ENCODE measurements at places on chromosomes 7 and 10.

DNA sequence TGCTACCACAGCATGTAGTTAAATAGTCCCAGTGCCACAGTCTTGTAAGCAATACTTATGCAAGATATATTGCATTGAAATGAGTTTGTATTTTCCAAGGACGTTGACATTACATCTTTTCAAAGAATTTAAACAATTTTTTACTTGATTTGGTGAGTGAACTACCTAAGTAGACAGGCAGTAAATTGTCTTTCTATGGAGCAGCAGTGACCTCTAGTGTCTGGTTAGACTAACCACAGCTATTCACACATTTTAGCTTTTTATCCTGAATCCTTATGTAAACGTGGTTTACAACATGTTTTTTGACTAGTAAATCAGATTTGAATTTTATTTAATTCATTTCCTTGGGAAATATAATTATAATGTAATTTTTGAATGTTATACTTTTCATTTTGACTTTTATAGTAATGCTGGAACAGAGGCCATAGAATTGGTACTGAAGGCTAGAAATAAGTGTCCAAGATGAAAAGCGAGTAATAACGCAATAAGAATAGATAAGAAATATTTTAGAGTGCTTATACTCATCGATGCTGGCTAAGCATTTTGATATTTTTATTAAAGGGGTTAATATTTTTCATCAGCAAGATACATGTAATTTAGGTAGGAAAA, 5.6 kb downstream of the LRRTM3 start:
- DNase-seq = peak; percentile 40

DNA sequence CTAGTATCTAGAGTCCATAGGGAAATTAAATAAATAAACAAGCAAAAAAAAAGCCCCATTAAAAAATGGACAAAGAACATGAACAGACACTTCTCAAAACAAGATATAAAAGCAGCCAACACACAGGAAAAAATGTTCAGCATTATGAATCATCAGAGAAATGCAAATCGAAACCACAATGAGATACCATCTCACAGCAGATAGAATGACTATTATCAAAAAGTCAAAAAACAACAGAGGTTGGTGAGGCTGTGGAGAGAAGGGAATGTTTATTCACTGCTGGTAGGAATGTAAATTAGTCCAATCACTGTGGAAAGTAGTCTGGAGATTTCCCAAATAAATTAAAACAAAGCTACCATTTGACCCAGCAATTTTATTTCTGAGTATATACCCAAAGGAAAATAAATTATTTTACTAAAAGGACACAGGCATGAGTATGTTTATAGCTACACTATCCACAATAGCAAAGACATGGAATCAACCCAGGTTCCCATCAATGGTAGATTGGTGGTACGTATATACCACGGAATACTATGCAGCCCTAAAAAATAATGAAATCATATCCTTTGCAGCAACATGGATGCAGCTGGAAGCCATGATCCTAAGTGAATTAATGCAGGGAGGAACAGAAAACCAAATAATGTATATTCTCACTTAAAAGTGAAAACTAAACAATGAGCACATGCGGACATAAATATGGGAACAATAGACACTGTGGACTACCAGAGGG, 366.5 kb upstream of the SEMA3C start:
- DNase-seq = no peak

DNA sequence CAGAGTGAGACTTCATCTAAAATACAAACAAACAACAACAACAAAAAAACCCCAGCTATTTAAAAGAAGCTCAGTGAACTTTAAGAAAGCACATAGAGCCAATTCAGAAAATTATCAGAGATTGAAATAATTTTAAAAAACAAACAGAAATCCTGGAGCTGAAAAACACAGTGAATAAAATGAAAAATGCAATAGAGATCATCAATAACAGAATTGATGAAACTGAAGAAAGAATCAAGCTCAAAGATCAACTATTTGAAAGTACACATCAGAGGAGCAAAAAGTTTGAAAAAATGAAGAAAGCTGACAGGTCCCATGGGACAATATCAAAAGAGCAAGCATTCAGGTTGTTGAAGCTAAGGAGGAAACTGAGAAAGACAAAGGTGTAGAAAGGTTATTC, 12.2 kb upstream of the ZNF746 start:
- no peak for DNase-seq

DNA sequence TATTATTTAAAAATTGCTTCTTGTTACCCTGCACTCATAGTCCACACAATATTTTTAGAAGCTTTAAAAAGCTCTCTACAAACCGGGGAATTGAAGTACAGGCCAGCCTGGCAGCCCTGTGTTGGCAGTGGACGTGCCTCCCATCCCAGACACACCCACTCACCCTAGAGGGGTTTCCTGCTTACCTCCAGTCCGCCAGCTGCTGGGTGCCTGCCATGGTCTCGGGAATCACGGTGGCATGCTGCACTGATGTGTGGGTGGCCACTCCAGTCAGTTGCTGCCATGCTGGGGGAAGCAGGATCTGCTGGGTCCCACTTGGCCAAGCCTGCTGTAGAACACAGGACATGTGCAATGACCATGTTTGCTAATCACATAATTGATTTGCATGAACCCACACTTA, 80.4 kb downstream of the CLEC2L start:
- no peak for DNase-seq

DNA sequence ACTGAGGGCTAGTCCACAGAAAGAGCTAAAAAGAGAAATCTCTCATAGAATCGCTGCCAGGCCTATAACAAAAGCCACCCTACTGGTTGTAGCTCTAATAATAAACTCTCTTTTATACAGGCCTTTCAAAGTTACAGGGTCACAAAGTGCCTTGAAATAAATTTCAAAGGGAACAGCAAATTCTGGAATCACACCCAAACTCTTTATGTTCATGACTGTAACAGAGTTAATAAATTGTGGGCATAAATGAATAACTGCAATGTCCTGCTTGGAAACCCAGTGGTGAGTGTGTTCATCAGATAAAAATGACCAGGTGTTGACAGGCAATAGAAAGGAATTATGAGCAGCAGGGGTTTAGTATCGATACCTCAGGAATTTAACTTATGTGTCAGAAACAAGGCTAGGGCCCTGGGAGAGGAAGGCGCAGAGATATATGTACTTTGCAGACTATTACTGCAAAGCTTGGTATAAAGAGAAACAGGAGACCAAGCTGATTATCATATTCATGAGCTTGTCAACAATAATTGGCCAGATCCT, 9.3 kb downstream of the CDC14C start:
- no peak for DNase-seq

DNA sequence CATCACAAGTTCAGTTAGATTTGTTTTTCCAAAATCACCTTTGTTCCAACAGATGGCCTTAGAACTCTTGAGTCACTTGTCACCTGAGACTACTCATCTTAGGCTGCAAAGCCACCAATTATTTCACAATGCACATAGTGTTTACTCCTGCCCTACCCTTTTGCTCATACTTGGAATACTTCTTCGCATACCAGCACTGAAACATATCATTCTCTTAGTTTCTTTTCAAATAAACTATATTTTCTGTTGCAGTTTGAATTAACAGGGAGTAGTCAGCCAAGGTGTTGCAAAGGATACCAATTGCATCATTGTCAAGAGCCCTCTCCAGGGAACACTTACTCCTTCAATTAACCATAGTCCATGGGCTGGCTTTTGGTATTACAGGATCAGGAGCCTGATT, 71.0 kb downstream of the CASD1 start:
- no peak for DNase-seq

- DNase-seq = no peak
These were observed 43.8 kb downstream of the PDE6C start for GRCh38 chr10:93656155-93656554.

DNA sequence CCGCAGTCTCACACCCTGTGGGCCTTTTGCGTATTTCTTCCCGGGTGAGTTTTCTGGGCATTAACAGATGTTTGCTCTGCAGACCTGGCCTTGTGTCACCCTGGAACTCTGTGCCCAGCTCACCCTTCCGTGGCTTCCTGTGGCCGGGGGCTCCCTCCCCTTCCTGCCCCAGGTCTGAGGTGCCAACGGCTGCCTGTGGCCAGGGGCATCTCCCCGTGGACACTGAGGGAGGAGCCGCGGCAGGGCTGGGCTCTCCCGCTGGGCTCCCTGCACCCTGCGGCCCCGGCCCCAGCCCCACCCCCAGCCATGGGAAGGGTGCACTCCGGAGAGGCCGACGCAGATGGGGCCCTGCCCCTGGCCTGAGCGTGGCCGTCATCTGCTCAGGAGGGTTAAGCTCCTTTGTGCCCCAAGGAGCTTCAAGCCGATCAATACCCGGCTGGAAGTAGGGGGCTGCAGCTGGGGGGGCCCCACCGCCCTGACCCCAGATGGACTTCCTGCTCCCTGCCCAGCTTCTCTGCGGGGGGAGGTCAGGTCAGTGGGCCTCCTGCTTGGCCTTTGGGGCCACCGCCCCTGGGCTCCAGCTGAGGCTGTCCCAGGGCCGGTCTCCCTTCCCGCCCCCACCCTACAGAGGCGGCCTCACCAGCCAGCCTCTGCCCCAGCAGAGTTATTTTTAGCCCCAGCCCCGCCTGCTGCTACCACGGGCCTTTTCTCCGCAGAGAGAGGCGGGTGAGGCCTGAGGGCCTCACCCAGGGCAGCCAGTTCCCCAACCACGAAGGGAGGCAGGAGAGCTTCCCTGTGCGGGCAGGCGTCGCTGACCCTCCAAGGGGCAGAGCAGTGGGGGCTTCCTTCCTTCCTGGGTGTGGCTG, 24.2 kb downstream of the PWWP2B start:
- DNase-seq = no peak

DNA sequence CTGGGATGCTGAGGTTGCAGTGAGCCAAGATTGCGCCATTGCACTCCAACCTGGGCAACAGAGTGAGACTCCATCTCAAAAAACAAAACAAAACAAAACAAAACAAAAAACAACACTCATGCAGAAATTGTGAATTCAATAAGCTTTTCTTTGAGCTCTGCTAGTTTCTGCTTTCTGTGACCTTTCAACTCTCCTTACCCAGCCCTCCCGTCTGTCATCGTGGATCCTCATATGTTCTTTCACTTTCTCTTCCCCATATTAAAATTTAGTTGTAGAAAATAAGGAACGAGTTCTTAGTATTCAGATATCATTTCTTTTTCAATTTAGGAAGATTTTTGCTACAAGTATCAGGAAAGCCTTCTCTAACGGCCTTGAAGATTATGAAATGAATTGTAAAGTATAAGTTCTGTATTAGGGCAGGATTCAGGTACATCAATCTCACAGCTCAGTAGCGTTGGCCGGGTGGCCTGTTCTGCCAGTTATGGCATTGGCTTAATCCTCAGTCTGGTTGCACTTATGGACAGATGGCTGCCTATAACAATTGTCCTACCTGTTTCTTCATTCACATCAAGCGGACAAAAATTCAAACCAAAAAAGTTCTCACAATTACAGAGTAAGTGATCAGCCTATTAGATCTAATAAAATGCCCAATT, 1167.0 kb downstream of the SORCS3 start:
- DNase-seq = no peak

- DNase-seq = peak; percentile 75
These were observed 16.2 kb upstream of the ICA1 start for GRCh38 chr7:8278183-8278582.

GRCh38 chr10:33773253-33773573, 438.7 kb upstream of the NRP1 start:
- DNase-seq = no peak

DNA sequence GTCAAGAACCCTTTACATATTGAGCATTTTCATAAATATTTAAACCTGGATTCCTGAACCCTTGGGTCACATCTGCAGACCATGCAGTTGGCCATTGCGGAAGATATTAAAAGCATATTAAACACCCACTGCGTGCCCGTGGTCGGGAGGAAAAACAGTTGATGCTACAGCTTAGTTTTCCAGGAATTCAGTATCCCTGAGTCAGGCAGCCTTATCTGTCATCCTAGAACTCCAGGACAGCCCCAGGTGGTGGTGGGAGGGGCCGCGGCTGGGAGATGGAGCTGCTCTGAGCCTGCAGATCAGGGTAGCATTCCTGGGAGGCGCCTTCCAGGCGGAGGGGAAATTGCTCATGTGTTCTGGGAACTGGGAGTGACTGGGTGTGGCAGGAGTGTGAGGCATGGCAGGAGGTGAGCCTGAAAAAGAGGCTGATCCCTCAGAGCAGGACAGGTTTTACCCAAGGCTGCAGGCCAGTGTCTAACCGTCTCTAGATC, 222.9 kb upstream of the SH2B2 start:
- no peak for DNase-seq

GRCh38 chr7:12637819-12638592, 49.4 kb upstream of the ARL4A start:
- DNase-seq = peak; percentile 24

- peak; percentile 96 for DNase-seq
These were observed at the start of gene DEPP1 for GRCh38 chr10:44978570-44979280. TSS of gene DEPP1 (minus strand) at chr10:44978809. CDS start at chr10:44978030, 779 bp downstream.

- no peak for DNase-seq
These were observed 94.9 kb downstream of the GFRA1 start for GRCh38 chr10:116178086-116178605.

- DNase-seq = no peak
These were observed 1583.6 kb upstream of the LRRTM3 start for GRCh38 chr10:65342245-65342644.

DNA sequence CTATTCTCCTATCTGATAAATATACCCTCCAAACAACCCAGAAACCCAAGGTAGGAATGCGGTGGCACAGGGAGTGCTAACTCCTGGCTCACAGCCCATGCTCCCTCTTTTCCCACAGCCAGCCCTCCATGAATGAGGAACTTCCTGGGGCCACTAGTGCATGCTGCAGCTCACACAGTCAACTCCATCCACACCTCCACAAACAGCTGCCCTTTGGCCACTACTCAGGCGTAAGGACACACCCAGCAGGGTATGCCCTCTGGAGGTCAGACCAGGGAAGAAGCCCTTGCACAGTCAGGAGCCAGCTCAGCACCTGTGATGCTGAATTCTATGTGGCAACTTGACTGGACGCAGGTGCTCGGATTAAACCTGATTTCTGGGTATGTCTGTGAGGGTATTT, 85.2 kb upstream of the PIK3CG start:
- DNase-seq = peak; percentile 73

DNA sequence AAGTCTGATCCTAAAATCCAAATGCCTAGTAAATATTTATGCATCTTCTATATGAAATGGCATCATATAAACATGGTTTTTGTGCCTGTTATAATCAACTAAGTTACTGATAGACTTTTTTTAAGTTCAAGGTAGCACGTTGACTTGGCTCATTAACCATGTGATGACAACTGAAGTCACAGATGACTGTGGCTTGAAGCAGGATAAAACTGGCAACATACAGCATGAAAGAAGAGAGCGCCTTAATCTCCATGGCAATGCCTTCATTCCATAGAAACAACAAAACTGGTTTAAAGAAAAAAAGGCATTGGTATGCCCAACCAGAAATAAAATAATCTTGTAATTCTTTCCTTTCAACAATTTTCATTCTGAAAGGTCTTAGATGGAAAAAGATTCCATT, 188.9 kb upstream of the CDK1 start:
- no peak for DNase-seq

DNA sequence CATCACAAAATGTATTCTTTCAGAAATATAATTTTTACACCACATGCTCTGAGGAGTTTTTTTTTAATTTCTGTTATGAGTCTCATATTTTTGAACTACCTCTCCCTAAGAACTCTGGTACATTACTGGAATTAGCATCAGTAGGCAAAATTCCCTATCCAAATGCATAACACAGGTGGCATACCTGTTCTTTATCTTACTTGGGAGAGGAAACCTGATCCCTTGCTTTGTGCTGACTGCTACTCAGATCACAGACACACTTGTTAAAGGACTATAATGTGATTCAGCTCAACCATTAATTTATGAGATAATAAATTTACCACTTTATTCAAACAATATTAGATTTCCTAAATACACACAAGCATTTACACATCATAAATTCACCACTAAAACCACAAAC, 617.2 kb downstream of the GRM8 start:
- DNase-seq = peak; percentile 1

GRCh38 chr7:75723444-75723843, 15.3 kb downstream of the HIP1 start:
- DNase-seq = no peak
